Sigmoid colon (tissue), 7 donors: ENCODE measurements at places on chromosomes 6 and 20. TPM values are rescaled to one million over a fixed set of nuclear protein-coding genes. Genes with fewer than 3 reads are reported as not detected.
A peak's percentile ranks its signal among the peaks of the same experiment; 100 is the strongest.

RSPH4A gene
- under 0.01 TPM for total RNA-seq

DNA sequence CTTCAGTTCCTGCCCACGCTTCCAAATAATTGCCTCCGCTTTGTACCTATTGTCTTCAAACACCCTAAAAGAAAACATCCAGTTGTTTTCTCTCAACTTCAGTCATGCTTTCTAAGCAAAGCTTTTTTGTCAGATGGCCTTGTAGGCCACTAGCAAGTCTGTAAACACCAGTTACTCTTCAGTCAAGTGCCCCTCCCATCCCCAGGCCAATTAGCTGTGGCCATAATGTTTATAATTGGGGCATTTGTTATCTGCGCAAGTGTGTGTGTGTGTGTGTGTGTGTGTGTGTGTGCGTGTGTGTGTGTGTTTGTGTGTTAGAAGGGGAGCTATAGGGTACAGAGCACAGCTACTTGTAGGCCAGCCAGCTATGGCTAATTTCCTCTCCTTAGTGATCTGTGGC is 272.4 kb upstream of the MARCKS start:
- no peaks in the 10 kb centered on the region for H3K36me3 ChIP-seq
- peaks cover 12% of the 10 kb centered on the region for H3K4me1 ChIP-seq
- H3K27me3 ChIP-seq: no peaks in the 10 kb centered on the region

- no peaks in the 10 kb centered on the region for H3K4me1 ChIP-seq
- no peak overlapping the region for H3K4me3 ChIP-seq
- H3K27me3 ChIP-seq: no peaks in the 10 kb centered on the region
- no peak overlapping the region for H3K27ac ChIP-seq
- no peak for DNase-seq
- no peaks in the 10 kb centered on the region for H3K36me3 ChIP-seq
Measured at GRCh38 chr6:168274037-168274952, 45.3 kb downstream of the DACT2 start.

DNA sequence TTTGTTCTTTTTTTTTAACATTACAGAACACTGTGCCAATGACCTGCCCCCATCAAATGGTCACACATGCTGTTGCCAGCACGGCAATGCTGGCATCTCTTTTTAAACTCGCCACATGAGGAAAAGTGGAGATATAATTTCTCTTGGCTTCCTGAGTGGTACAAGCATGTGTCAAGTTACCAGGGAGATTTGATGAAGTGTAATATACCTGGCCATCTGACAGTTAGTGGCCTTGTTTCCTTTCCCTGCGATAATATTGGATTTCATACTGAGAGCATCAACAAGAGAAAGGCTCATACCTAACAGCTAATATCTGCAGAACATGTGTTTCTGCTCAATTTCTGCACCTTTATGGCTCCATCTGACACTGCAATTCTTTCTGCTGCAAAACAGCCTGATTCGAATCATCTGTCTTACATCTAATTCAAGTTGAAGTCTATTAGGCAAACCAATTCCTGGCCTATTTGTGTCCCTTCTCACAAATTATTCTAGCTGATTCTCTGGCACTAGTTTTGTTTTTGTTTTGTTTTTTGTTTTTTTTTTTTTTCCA is 519.5 kb downstream of the PREX1 start:
- H3K4me3 ChIP-seq: no peak overlapping the region
- no peaks in the 10 kb centered on the region for H3K36me3 ChIP-seq
- no peaks in the 10 kb centered on the region for H3K27me3 ChIP-seq
- H3K4me1 ChIP-seq: no peaks in the 10 kb centered on the region

RAET1G gene
- total RNA-seq: not detected

GRCh38 chr6:27873021-27873940 is 38.9 kb downstream of the OR2B2 start:
- H3K4me1 ChIP-seq: peaks cover 17% of the 10 kb centered on the region
- peak overlapping the region; percentile 39 for H3K4me3 ChIP-seq
- H3K27me3 ChIP-seq: peaks cover 62% of the 10 kb centered on the region
- DNase-seq: no peak

- DNase-seq: no peak
- H3K4me1 ChIP-seq: no peaks in the 10 kb centered on the region
- H3K27me3 ChIP-seq: no peaks in the 10 kb centered on the region
- no peak overlapping the region for H3K27ac ChIP-seq
Measured at GRCh38 chr6:155378724-155379123, 64.4 kb upstream of the TFB1M start.

- no peaks in the 10 kb centered on the region for H3K36me3 ChIP-seq
- no peak overlapping the region for H3K4me3 ChIP-seq
- no peak for DNase-seq
- no peaks in the 10 kb centered on the region for H3K27me3 ChIP-seq
- H3K27ac ChIP-seq: no peak overlapping the region
Measured at GRCh38 chr6:133548423-133549159, 307.4 kb downstream of the EYA4 start.

DNA sequence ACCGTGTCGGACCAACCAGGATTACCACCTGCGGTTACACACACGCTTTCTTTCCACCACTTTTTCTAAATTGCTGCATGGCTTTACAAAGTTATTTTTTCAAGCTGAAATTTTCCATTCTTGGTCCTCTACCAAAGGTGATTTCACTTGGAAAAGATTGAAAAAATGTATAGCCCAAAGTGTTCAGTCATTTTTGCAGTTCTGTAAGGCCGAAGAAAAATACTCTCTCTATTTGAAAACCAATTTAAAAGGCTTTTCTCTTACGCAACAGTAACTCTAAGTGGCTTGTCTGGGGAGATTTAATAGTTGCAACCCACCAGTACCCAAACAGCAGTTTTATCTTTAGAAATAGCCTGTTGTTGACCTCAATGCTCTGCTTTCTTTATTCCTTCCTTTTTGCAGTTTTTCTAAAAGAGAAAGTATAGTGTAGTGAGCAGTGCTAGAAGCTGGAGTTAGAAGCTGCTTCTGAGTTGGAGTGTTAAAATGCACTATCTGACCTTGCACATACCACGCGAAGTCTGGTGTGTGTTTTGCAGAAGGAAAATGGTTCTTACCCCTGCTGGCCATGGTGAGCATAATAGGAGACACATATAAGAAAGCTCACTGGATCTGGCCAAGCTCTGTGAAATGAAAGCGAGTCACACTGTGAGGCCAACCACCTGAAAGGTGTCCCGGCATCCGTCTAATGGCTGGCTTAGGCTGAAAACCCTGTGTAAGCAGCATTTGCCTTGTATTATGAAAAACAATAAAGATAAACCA is 271.6 kb upstream of the PRND start:
- H3K4me1 ChIP-seq: peaks cover 11% of the 10 kb centered on the region
- no peak overlapping the region for H3K4me3 ChIP-seq
- peak overlapping the region; percentile 33 for H3K27ac ChIP-seq
- H3K27me3 ChIP-seq: no peaks in the 10 kb centered on the region
